ENCODE measurements at places on chromosomes 1 and 21.

- peak; percentile 88 for DNase-seq
Measured at GRCh38 chr1:223845810-223846682, at the start of gene TP53BP2. TSS of gene TP53BP2 (minus strand) at chr1:223845947. CDS start at chr1:223845680, 267 bp downstream.

GRCh38 chr1:227734546-227734855, 601 bp downstream of the JMJD4 start:
- DNase-seq = no peak

- DNase-seq = peak; percentile 23
Measured at GRCh38 chr1:221874285-221875003, 132.6 kb upstream of the DUSP10 start.

DNA sequence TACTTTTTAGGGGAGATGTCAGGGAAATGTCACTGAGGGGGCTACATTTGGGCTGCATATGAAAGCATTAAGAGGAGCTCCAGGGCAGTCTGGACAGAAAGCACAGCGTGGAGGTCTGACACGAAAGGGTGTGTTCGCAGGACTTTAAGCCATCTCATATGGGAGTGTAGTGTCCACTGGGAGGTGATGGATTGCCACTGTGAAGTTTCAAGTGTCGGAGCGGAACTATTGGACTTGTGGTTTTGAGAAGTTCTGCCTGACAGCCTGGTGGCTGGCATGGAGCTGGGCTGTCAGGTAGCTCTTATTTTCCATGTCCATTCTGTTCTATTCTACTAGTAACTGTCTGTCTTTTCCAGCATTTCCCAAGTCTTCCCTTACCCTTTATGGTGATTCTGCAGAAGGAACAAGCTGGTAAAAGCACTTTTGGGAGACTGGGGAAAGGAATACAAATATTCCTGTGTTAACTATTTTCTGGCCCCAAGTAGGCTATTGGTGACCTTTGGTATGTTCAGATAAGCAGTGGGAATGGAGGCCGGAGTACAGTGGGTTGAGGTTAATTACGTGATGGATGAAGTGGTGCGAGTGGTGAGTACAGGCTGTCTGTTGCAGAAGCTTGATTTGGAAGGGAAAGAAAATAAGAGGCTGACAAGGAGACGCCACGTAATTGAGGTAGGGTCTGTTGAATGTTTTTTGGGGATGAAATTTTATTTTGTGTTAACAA, 19.3 kb downstream of the B3GALT5 start:
- no peak for DNase-seq

DNA sequence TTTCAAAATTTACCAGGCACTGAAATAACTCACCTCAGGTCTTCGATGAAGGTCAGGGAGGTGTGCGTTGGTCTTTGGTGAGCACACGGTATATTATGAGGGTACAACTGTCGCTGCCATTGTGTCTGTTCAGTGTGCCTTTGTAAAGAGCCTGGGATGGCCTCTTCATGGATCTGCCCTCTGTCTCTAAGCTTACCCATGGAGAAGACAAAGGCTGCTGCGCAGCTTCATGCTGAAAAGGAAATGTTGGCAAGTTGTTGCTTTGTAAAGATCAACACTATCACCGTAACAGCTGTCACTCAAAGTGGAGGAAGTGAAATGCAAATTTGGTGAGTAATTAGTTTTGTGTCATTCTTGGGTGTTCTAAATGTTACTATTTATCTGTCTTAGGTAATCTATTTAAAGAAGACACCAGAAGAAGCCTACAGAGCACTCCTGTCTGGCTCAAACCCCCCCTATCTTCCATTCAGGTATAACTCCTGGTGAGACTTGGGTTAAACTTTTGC, 71.6 kb downstream of the CDC14A start:
- no peak for DNase-seq

- peak; percentile 56 for DNase-seq
Measured at GRCh38 chr1:236393681-236394481, at the start of gene EDARADD. TSS of gene EDARADD (plus strand) at chr1:236394286. CDS start at chr1:236394445, 159 bp downstream.

GRCh38 chr1:36481771-36482723, 666 bp downstream of the CSF3R start:
- no peak for DNase-seq

DNA sequence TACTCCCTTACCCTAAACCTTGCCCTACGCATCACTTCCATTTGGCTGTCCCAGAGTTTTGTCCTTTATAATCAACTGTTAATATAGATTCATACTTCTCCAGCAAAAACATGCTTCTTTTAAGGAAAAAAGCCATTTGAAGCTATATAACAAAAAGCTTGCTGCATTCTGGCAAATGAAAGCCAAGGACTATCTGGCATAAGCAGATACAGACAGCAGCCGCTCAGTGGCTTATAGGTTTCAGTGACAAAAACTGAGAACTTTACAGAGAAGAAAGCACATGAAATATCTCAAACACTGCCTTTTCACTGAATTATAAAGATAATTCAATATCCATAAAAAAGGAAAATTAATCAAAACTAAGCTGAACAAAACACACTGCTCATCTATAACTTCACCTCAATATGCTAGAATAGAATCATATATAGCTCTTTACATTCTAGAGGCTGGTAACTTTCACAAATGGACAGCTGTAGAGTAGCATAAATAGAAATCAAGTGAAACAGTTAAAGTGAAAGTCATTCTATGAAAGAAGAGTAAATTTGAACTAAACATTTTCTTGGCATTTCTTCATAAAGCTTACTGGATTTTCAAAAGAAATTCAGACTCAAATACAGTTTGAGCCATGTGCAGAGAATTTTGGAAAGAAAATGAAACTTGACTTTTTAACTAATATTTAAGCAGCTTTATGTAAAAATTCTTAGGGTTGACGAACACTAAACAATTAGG, 19.6 kb downstream of the CDC42BPA start:
- no peak for DNase-seq

- DNase-seq = no peak
Measured at GRCh38 chr1:41517062-41517438, 32.6 kb upstream of the EDN2 start.

- no peak for DNase-seq
Measured at GRCh38 chr1:20367116-20367585, 76.5 kb downstream of the VWA5B1 start.

DNA sequence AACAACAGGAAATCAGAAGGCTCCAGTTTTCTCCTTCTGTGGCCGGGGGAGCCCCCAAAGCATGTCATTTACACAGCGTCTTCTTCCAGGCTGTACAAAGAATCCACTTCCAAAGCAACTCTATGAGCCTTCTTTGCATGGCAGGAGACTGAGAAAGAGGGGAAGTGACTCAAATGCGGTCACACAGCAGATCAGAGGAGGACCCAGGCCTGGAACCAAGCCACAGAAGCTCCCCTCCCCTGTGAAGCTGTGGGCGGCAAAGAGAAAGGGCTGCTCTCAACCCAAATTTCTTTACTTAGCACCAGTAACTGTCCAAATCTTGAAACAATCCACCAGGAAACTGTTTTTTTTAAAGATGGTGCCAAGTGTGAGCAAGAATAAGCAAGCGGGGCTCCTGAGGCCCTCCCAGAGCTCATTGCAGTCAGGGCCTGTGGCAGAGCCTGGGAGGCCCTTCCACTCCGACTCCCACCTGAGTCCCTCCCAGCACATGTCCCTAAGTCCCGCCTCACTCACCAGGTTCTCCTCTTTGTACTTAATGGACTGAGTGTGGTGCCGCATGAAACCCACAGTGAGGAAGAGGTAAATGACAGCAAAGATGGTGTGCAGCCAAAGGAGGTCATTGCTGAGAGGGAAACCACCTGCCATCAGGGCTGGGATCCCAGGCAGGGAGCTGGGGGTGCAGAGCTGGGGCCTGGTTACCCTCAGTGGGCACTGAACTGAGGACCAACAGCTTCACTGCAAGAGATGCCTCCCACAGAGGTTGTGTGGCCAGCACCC, 15.9 kb downstream of the TMEM63A start:
- no peak for DNase-seq

DNA sequence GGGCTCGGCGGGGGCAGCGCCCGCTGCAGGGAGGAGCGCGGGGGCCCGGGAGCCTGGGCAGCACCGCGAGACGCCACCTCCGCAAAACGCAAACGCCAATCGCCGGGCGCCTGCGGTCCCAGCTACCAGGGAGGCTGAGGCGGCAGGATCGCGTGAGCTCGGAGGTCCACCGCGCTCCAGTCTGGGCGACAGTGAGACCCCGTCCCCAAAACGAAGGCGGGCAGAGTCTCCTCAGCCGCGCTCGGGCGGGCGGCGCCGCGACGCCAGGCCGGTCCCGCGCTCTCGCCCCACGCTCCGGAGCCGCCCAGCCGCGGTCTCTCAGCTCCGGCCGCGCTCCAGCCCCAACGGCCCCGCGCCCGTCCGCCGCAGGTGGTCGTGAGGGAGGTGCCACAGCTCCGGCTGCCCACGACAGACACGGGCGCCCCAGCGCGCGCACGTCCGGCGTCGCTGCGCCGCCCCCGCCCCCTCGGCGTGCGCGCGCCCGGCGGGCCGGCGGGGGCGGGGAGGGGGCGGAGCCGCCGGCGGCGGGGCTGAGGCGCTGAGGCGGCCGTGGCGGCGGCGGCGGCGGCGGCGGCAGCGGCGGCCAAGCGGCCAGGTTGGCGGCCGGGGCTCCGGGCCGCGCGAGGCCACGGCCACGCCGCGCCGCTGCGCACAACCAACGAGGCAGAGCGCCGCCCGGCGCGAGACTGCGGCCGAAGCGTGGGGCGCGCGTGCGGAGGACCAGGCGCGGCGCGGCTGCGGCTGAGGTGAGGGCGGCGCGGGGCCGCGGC, at the start of gene ADARB1:
TSS of gene ADARB1 (plus strand) at position 533 of the 770 bp plus-strand sequence. CDS start 97,077 bp downstream, outside the sequence.
- peak; percentile 40 for DNase-seq

GRCh38 chr1:178743801-178744200, 18.8 kb downstream of the RALGPS2 start:
- no peak for DNase-seq

GRCh38 chr1:69433073-69433472, 134.6 kb upstream of the LRRC7 start:
- no peak for DNase-seq

DNA sequence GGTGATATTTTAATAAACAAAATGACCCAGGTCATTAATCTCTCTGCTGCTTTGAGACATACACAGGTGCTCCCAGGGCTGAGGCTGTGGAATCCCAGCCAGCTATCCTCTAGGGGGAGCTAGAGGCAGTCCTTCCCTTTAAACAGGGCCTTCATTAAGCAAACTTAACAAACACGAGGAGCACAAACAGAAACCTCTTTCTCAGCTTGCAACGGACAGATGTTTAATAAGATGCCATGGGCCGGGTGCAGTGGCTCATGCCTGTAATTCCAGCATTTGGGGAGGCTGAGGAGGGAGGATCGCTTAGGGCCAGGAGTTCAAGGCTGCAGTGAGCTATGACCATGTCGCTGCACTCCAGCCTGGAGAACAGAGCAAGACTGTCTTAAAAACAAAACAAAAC, 106.7 kb downstream of the HIVEP3 start:
- DNase-seq = no peak

DNA sequence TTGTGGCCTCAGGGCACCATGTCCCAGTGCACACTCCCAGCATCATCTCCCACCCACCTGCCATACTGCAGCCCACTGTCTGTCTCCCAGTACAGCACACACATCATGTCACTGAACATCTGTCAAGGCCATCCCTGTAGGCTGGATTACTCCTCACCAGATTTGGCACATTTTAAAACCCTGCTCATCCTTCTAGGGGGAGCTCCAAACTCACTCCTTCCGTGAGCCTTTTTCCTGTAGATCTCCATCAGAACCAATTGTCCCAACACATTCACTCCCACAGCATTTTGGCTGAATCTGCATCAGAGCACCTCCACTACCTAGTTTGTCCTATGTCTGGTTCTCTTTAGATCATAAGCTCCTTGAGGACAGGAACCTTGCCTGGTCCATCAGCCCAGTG, 58.6 kb upstream of the GRIK3 start:
- no peak for DNase-seq

DNA sequence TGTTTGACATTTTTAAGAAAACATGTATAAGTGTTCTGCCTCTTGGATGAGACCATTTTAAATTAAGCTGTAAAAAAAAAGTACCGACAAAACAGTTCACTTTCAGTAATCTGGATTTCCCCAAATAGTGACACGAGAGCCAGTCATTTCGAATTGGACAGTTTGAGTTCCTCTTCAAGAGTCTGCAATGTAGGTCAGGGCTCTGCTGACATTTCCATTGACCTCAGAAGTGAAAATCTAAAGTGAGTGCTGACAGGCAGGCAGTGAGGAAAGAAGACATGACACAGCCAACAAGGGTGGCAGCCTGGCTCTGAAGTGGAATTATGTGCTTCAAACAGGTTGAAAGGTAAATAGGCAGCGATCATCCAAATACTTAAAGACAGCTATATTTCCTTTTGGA, at the start of gene IL23R:
TSS of gene IL23R (plus strand) at position 259 of the 400 bp plus-strand sequence. CDS start 1,667 bp downstream, outside the sequence.
- no peak for DNase-seq

DNA sequence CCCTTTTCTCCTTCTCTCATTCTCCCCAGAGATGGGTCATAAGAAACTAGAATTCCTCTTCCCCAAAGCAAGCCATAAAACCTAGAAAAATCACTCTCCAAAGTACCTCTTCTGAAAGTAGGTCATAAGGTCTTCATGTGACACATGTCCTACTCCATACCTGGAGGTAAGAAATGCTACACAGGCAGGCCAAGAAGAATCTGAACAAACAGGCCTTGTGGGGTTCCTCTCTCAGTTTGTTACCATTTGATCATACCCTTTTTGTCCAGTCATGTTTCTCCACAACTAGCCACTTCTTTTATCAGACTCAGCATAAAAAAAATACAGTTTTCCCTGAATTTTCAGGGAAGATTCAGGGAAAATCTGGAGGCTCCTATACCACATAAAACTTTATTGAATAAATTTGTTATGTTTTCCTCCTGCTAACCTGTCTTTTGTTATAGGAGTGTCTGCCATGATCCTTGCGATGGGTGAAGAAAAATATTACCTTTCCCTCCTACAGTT, 134.4 kb upstream of the LMO4 start:
- no peak for DNase-seq

DNA sequence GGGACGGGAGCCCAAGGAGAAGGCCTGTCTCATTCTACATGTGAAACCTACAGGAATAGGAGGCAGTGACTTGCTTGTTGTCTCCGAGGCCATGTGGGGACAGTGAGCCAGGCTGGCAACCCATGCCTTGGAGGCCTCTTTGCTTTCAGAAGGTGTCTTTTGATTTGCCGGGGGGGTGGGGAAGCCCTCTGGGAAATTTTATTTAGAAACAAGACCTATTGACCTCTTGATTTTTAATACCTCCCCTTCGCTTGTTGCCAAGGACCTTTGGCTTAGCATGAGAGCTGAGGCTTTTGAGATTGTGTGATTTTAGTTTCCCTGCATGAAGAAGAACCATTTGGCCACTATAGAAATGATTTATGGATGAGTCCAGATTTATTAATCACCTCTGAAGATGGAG, 4.1 kb downstream of the ARMH1 start:
- DNase-seq = no peak

GRCh38 chr1:241375886-241376285, 18.9 kb upstream of the RGS7 start:
- no peak for DNase-seq

DNA sequence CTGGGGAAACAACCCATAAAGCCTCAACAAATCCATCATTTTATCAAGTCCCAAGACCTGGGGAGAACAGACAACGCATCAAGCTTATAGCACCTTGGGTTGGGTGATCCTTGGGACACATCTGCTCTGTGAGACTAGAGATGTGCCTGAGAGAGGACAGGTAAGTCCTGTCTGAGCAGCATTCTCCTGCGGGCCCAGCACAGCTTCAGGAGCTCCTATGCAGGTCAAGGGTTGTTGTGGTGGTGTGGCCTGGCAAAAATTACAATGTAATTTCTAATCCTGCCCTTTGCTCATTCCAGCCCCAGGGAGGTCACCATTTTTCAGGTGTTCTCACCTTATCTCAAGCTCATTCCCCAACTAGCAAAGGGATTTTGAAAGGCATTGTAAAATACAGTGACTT, 608.1 kb upstream of the CAMK1G start:
- no peak for DNase-seq

GRCh38 chr1:184827600-184828368, 73.1 kb upstream of the EDEM3 start:
- peak; percentile 17 for DNase-seq
